ENCODE measurements at places on chromosomes 16 and 17. TPM values are rescaled to one million over a fixed set of nuclear protein-coding genes. Genes with fewer than 3 reads are reported as not detected.

CRYM gene
- 12.7 TPM for total RNA-seq

MBTPS1 gene
- 45.1 TPM for total RNA-seq

BORCS6 gene
- 5.6 TPM for total RNA-seq

GP1BA gene
- total RNA-seq: not detected

CDRT15 gene
- total RNA-seq: not detected

KRT24 gene
- not detected for total RNA-seq

HOXB1 gene
- 0.41 TPM for total RNA-seq

GRCh38 chr17:9287306-9287705 is 266.0 kb downstream of the NTN1 start:
- no peak overlapping the region for H3K4me3 ChIP-seq
- DNase-seq: no peak
- H3K36me3 ChIP-seq: no peaks in the 10 kb centered on the region
- no peak overlapping the region for H3K27ac ChIP-seq

GRCh38 chr16:50781043-50781442 is 39.2 kb downstream of the CYLD start:
- peak; percentile 31 for DNase-seq
- H3K4me3 ChIP-seq: no peak overlapping the region

GRCh38 chr17:12815642-12816141 is 26.4 kb downstream of the ARHGAP44 start:
- no peaks in the 10 kb centered on the region for H3K27me3 ChIP-seq
- H3K36me3 ChIP-seq: peaks cover 11% of the 10 kb centered on the region
- no peak for DNase-seq
- no peak overlapping the region for H3K27ac ChIP-seq

DNA sequence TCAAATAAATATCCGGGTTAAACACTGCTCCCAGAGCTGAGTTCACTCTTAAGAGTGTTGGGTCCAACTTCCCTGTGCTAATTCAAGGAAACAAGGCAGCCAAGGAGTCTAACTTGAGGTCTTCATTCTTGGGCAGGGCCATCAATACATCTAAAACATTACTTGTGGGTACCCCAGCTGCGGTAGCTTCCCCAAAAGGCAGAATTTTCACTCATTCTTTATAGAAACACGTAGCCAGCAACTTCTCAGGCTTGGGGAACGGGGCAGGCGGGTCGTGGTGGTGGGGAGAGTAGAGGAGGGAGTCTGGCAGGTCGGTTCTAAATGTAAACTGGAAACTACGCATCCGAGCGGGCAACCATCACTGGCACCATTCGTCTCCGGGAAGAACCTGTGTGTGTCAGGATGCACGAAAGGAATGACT is 666 bp upstream of the METTL9 start:
- peaks cover 8% of the 10 kb centered on the region for H3K27me3 ChIP-seq
- peak overlapping the region; percentile 42 for H3K27ac ChIP-seq
- peaks cover 17% of the 10 kb centered on the region for H3K4me1 ChIP-seq
- peak overlapping the region; percentile 84 for H3K4me3 ChIP-seq

DNA sequence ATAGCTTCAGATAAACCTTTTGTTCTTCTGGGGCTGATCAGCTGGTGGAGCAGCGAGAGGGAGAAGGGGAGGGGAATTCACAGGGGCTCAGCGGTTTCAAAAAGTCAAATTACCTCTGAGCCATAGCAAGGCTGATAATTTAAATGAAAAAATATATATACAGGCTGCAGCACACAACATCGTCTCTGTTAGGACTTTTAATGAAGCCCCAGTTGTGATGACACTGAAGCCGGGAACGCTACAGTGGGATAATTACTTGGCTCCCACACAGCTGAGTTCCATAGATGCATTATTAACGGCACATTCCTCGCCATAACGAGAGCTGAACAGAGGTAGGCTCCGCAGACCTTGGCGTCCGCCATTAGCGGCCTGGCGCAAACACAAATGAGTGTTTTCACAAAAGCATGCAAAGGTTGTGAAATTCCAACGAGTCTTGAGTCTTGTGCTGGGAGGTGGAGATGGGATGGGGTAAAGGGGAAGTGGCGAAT is 216.0 kb downstream of the C16orf78 start:
- DNase-seq: peak; percentile 4
- peaks cover 51% of the 10 kb centered on the region for H3K4me1 ChIP-seq
- peak overlapping the region; percentile 78 for H3K27ac ChIP-seq
- H3K36me3 ChIP-seq: no peaks in the 10 kb centered on the region
- H3K4me3 ChIP-seq: no peak overlapping the region
- no peaks in the 10 kb centered on the region for H3K27me3 ChIP-seq

DNA sequence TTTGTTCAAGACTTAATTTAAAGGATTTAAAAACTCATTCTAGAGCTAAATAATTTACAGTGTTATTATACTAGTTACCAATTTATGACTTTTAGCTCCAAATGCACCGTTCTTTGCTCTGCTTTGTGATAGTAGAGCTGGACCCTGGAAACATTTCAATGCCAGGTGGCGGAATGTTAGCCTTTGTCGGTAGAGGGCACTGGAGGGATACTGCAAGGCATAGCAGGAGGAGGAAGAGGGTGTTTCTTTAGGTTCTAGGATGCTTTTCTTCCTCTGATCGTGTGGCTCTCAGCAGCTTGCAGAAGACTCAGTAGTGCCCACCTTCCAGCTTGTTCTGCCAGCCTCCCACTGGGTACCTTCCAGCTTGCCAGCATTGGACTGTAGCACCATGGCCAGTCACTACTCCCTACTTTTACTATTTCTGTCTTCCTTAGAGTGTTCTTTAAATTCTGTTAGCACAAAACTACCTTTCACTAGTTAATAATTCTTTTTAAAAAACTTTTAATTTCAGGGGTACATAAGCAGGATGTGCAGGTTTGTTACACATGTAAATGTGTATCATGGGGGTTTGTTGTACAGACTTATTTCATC is 325.3 kb downstream of the UTP18 start:
- peak; percentile 55 for DNase-seq
- H3K27me3 ChIP-seq: no peaks in the 10 kb centered on the region
- H3K27ac ChIP-seq: no peak overlapping the region
- peaks cover 12% of the 10 kb centered on the region for H3K36me3 ChIP-seq

DNA sequence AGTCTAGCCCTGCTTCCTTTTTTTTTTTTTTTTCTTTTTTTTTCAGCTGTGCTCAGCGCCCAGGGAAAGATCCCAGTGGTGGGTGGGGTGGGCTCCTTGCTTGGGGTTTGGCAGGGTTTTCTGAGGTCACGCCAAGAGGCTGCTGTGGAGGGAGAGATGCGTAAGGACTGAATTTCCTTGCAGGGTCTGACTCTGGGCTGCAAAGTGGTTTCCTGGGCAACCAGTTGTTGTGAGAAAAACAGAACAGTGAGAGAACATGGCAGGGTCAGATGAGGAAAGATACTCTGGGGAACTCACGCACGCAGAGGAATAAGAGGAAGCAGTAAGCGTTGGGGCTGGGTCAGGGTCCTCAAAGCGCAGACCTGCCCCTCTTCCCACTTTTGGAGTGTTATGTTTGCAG is 119.5 kb downstream of the IRF8 start:
- H3K27me3 ChIP-seq: peaks cover 9% of the 10 kb centered on the region
- peaks cover 12% of the 10 kb centered on the region for H3K36me3 ChIP-seq
- DNase-seq: no peak
- H3K4me3 ChIP-seq: no peak overlapping the region
- no peaks in the 10 kb centered on the region for H3K4me1 ChIP-seq

DNA sequence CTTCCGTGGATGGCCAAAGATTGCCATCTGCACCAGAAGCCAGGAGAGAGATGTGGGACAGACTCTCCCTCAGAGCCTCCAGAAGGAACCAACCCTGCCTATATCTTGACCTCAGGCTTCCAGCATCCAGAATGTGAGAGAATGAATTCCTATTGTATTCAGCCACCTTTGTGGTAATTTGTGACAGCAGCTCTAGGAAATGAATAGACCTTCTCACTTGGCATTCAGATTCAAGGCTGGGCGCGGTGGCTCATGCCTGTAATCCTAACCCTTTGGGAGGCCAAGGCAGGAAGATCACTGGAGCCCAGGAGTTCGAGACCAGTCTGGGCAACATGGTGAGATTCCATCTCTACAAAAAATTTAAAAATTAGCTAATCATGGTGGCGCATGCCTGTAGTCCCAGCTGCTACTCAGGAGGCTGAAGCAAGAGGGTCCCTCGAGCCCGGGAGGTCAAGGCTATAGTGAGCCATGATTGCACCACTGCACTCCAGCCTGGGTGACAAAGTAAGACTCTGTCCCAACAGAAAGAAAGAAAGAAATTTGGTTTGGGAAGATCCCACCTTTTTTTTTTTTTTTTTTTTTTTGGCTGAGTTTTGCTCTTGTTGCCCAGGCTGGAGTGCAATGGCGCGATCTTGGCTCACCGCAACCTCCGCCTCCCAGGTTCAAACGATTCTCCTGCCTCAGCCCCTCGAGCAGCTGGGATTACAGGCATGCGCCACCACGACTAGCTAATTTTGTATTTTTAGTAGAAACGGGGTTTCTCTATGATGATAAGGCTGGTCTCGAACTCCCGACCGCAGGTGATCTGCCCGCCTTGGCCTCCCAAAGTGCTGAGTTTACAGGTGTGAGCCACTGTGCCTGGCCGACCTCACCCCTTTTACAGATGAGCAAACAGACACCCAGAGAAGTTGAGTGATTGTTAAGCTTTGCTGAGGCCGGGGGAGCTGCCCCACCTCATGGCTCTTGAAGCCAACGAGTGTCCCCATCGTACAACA is 4.3 kb upstream of the CPSF4L start:
- H3K27me3 ChIP-seq: peaks cover 3% of the 10 kb centered on the region
- H3K4me3 ChIP-seq: no peak overlapping the region
- no peaks in the 10 kb centered on the region for H3K36me3 ChIP-seq
- DNase-seq: no peak
- H3K27ac ChIP-seq: peak overlapping the region; percentile 66

- H3K36me3 ChIP-seq: no peaks in the 10 kb centered on the region
- no peak overlapping the region for H3K4me3 ChIP-seq
- no peak overlapping the region for H3K27ac ChIP-seq
- peaks cover 2% of the 10 kb centered on the region for H3K27me3 ChIP-seq
- peaks cover 58% of the 10 kb centered on the region for H3K4me1 ChIP-seq
Observed at GRCh38 chr16:12096157-12096777, 119.7 kb downstream of the SNX29 start.

DNA sequence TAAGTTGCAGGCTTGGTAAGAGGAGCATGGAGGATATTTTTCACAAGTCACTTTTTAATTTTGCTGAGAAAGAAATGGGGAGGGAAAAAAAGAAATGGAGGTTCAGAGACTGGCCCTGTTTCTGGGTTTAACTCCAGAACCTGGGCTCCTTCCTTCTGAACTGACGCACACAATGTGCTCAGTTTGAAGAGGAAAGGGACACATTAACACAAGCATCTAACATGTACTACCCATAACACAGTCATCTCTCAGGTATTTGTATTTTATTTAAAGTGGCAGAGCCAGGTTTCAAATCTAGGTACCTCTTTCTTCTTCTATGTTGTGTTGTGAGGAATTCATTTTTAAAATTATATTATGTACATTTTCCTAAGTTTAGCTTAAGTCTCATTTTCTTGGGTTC is 5.3 kb upstream of the TMEM100 start:
- H3K27me3 ChIP-seq: no peaks in the 10 kb centered on the region
- DNase-seq: no peak
- H3K4me3 ChIP-seq: no peak overlapping the region
- H3K4me1 ChIP-seq: peaks cover 64% of the 10 kb centered on the region

- H3K27me3 ChIP-seq: peaks cover 86% of the 10 kb centered on the region
- peaks cover 30% of the 10 kb centered on the region for H3K4me1 ChIP-seq
- no peak overlapping the region for H3K27ac ChIP-seq
- H3K36me3 ChIP-seq: no peaks in the 10 kb centered on the region
Observed at GRCh38 chr16:23837553-23838308, 1.9 kb downstream of the PRKCB start.

DNA sequence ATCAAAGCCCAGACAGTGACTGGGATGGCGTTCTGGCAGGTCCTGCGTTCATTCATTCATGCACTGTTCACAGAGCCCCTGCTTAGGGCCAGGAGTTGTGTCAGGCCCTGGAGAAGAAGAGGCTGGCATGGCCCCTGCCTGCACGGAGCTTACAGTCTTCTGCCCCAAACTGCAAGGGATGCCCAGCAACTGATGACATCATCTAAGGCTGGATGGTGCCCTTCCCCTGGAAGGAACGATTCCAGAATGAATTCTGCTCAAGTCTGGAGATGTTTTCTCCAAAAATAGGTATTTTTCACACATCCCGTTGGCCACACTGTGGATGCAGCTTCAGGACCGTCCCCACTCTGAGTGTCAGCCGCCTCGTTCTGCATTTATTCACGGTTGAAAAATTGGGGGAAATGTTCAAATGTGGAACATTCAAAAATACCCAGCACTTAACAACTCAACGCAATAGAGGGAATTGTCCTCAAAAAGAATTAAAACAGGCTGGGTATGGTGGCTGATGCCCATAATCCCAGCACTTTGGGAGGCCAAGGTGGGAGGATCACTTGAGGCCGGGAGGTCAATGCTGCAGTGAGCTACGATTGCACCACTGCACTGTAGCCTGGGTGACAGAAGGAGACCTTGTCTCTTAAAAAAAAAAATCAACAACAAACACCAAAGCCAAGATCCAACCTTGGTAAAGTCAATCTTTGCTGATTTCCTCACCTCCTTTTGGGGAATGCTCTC is 23.8 kb upstream of the CACNG5 start:
- peaks cover 8% of the 10 kb centered on the region for H3K4me1 ChIP-seq
- DNase-seq: no peak
- no peaks in the 10 kb centered on the region for H3K27me3 ChIP-seq
- no peak overlapping the region for H3K4me3 ChIP-seq

All from WTC11 (cell line).